ENCODE measurements at places on chromosomes 6 and 20. TPM values are rescaled to one million over a fixed set of nuclear protein-coding genes. Genes with fewer than 3 reads are reported as not detected.

DNA sequence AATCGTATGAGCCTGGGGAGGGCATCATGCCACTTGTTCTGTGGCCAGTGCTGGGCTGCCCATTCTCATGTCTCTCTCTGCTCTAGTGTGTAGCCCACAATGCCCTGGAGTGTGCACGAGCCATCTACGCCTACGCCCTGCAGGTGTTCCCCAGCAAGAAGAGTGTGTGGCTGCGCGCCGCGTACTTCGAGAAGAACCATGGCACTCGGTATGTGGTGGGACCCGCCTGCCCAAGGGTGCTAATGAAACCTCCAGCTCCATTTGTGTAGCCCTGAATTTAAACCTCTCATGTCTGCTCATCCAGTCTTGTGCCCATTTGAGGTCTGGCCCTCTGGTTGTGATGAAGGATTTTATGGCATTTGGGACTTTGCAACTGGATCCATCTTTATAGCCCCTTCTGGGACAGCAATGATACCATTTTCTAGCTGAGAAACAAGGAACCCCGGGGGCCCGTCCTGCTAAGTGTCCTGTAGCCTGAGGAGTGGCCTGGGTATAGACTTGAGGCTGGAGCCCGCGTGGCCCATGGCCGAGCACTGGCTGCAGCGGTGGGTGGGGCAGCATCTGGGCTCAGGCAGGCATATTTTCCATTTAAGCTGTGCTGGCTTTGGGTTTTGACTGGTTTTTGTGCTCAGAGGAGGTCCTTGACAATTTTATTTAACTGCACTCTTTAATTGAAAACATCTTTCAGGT is 13.2 kb upstream of the C20orf204 start:
- DNase-seq: no peak

DNA sequence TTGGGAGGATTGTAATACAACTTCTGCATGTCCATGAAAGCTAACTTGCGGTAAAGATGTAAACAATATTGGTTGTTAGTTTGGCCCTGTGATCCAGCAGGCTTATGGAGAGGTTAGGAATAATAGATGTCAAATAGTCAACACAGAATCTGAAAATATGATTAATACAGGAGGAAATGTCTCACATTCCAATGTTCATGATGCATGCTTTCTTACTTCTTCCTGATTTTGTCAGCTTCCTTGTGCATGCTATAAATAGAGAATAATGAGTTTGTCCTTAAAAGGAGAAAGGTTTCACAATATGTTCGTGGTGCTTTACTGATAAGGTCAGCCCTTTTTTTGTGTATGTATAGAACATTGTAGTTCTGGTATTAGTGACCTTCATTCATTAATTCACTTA is 136.7 kb downstream of the MMUT start:
- DNase-seq: no peak

DNA sequence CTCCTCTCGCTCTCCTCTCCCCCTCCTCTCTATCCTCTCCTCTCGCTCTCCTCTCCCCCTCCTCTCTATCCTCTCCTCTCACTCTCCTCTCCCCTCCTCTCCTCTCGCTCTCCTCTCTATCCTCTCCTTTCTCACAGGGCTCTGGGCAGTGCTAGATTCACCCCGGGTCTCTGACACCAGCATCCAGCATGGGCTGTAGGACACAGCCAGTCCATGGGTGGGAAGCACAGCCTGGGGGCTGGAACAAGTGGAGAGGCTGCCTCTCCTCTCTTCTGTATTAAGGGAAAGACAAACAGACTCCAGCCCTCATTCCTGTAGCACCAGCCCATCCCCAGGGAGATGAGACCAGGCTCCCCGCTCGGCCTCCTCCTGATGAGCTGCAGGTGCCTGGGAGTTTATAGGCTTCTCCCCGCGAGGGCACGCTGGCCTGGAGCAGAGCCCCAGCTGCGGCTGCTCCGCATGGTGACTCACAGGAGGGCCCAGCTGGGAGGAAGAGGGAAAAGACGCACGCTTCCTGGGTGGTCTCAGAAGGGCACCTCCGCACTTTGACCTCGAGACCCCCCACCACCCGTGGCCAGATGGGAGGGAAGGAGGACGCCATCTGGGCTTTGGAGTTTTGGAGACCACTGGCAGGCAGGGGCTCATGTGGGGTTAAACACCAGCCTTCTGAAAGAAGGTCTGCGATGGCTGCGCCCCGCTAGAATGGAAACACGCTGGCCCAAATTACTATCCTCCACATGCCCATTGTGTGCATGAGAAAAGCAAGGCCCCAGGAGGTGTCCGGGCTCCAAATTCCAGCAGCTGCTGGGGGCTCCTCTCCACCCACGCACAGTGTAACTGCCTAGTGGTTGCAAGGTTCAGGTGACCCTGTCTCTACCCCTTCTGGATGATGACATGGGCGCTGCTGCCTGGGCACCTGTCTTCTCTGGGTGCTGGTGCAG is 68.0 kb downstream of the BMP7 start:
- no peak for DNase-seq

DNA sequence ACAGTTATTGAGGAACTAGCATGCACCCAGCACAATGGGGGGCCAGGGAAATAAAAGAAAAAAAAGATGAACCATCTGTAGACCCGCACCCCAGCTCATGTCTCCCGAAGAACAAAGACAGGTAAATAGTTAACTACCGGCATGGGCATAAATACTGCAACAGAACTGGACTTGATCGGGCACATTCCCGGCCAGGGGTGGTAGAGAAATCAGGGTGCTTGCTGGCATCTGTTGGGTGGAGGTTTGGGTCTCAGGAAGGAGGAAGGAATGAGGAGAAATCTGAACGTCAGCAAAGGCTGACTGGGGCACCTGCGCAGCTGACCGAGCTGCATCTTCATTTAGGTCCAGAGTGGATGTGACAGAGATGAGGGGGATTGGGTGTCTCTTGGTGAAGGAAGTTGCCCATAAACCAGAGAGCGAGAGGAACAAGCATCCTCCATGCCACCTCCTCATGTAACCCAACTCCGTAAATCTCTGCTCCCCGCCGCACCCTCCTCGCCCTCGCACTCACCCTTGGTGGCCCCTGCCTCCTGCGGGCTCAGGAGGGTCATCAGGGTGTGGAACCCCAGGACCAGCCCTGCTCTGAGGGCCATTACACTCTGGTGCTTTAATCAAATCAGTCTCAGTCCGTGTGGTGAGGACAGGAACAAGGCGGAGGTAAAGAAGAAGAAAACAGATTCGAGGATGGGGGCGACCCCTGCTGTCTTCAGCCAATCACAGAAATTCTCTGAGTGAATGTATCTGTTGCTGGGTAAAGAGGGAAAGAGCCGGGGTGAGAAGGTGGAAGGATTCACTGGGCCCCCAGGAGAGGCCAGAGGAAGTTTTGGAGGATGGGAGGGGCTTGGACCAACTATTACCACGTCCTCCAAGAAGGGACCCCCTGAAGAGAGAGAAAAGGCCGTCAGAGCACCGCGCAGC is at the start of gene HLA-DOA:
Gene HLA-DOA, minus strand, starts transcription at position 648 of the 918 bp plus-strand sequence.
- DNase-seq: no peak

DNA sequence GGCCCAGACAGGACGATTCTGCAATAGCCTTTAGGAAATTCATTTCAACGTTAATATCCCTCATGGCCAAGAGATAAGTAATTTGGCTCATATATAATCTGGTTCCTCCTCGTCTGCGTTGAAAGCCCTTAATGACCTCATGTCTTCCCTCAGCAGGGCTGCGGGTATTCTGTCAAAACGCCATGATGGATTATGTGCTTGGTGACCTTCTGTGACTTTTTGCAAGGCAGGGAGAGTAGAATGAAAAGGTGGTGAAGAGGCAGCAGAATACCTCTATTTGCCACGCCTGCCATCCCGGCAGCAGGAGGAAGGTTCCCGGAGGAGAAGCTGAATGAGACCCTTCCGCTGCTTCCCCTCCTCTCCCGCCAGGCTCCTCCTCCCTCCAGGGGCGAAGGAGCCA is 41.1 kb upstream of the SPACA1 start:
- DNase-seq: no peak

DNA sequence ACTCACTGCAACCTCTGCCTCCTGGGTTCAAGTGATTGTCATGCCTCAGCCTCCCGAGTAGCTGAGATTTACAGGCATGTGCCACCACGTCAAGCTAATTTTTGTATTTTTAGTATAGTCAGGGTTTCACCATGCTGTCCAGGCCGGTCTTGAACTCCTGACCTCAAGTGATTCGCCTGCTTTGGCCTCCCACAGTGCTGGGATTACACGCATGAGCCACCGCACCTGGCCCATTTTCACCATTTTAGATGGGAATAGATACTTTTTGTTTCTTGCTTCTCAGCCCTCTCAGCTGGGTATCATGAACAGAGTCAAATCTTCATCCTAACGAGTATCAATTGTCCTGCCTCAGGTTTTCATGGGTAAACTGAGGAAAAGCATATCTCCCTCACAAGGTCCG is 235.0 kb downstream of the CDC5L start:
- no peak for DNase-seq

DNA sequence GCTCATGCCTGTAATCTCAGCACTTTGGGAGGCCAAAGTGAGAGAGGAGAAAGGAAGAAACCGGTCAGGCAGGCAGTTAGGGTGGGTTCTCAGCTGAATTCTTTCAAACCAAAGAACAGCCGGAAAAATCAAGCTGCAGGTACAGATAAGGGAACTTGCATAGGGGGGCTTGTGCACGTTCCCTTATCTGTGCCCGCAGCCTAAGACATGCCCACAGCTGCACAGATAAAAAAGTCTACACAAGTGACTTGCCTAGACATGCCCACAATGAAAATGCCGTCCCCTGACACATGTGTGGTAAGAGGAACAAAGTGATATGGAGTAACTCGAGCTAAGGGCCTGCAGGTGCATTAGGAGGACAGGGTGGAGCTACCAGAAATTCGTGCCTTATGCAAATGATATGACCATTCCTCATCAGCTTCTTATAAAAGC is 175.8 kb upstream of the SALL4 start:
- no peak for DNase-seq

GRCh38 chr20:51760905-51761546 is 7.2 kb downstream of the ATP9A start:
- no peak for DNase-seq

- no peak for DNase-seq
These were observed 34.9 kb downstream of the METTL24 start for GRCh38 chr6:110323258-110323657.

GRCh38 chr6:40244699-40245098 is 310.4 kb upstream of the MOCS1 start:
- DNase-seq: no peak

- DNase-seq: no peak
These were observed 69.5 kb downstream of the LCA5 start for GRCh38 chr6:79467716-79468115.

- no peak for DNase-seq
These were observed 102.9 kb downstream of the AIG1 start for GRCh38 chr6:143163621-143164020.

DNA sequence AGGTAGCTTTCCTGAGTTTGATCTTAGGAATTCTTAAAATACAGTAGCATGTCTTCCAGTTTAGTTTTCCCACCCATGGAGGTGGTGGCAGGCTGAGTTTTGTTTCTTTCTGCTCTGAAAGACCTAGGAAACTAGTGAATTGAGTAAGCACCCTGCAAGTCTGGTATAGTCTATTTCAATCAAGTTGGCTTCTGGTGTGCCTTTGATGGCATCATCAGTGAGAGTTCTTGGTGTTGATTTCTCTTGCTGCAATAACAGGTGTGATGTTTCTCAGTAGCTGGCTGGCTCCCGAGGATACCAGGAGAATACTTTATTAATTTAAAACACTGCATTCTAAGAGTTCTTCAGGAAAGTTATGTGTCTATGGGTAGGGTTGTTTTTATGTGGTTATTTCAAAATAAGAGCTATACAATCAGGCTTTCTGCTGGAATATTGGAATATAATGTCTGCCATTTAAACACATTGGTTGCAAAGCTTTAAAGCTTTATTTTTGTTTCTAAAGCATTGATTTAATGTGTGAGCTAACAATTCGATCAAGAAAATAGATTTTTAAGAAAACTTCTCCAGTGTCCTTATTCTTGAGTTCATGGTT is 19.0 kb downstream of the VAPB start:
- no peak for DNase-seq

DNA sequence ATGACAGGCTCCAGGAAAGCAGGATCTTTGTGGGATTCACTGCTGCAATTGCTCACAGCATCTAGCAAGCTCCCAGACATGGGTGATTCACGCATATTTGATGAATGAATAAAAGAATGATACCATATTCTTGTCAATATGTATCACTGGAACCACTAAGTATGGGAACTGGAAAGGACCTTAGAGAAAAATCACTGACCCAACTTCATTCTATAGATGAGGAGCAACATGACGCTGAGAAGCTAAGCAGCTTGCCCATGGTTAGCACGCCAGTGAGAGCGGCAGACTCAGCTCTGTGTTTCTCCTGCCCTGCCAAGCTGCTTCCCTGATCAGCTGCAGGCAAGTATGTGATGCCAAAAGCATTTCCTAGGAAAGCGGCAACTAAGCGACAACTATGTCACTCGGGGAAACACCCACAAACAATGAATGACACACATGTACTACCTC is 66.8 kb downstream of the PPP1R3G start:
- DNase-seq: no peak

DNA sequence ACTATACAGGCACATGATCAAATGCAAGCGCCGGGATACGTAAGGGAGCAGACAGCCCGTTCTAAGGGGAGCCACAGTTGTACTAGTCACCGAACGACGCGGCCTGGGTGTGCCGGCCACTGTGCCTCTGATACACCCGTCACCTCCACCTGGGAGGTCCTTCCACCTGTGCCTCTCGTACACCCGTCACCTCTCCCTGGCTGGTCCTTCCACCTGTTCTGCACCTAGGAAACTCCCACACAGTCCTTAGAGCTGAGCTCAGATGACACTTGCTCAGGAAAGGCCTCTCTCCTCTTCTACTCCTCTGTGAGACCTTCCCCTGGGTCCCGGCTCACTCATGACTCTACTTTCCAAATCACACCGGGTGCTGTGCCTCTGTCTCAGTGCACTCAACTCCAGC is 245.0 kb downstream of the TTLL2 start:
- no peak for DNase-seq

- no peak for DNase-seq
These were observed 74.3 kb downstream of the CD40 start for GRCh38 chr20:46192376-46192944.

- no peak for DNase-seq
These were observed 45.5 kb downstream of the E2F3 start for GRCh38 chr6:20447157-20447556.

GRCh38 chr6:52726741-52727535 is 36.3 kb downstream of the GSTA2 start:
- DNase-seq: no peak

GRCh38 chr20:62266851-62267250 is 28.5 kb downstream of the OSBPL2 start:
- no peak for DNase-seq

GRCh38 chr20:3660262-3661059 is 2.7 kb downstream of the GFRA4 start:
- DNase-seq: peak; percentile 75

The MLIP gene
- 20.6 TPM for total RNA-seq

The TNNC2 gene
- 10.7 TPM for total RNA-seq

The MTFR2 gene
- 0.49 TPM for total RNA-seq

The SDC4 gene
- total RNA-seq: 269 TPM

The SIRPD gene
- total RNA-seq: not detected

The CCDC28A gene
- 16.5 TPM for total RNA-seq

The TGM3 gene
- total RNA-seq: 96.6 TPM

The OR2J3 gene
- total RNA-seq: not detected

The KIF6 gene
- not detected for total RNA-seq

The BPIFA1 gene
- not detected for total RNA-seq

The TPBG gene
- total RNA-seq: 22.3 TPM

All from lower leg skin (tissue), 4 donors.